GM12892 (cell line): ENCODE measurements at places on chromosomes 4 and X.

GRCh38 chrX:115178473-115178872, 10.7 kb upstream of the RBMXL3 start:
- no peak for DNase-seq

GRCh38 chr4:102319594-102319993, 25.7 kb downstream of the SLC39A8 start:
- no peak for DNase-seq

GRCh38 chr4:48804584-48805301, 24.7 kb upstream of the FRYL start:
- no peak for DNase-seq

GRCh38 chr4:26141911-26142638, 178.7 kb upstream of the RBPJ start:
- DNase-seq: no peak

- DNase-seq: no peak
Measured at GRCh38 chrX:68203646-68204045, 229.6 kb downstream of the OPHN1 start.

DNA sequence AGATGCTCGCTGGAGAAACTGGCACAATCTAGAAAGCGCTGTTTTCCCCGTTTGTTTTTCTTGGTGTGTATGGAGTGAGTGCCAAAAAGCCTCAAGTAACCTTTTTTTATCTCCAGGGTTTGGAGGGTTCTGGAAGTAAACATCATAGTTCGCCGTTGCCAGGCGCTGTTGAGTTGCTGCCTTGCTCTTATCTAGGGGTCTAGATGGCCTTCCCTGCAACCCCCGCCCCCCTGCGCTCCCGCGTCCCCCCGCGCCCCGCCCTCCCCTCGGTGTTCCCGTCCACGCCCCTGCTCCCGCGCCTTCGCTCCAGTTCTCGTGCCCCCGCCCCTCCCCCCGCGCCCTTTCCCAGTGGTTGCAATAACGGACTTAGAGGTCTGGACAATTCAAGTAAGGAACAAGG, 555 bp upstream of the GCNA start:
- no peak for DNase-seq

- DNase-seq: no peak
Measured at GRCh38 chr4:86283371-86283770, 76.5 kb downstream of the MAPK10 start.

GRCh38 chr4:145881576-145881975, 57.0 kb downstream of the ZNF827 start:
- no peak for DNase-seq

DNA sequence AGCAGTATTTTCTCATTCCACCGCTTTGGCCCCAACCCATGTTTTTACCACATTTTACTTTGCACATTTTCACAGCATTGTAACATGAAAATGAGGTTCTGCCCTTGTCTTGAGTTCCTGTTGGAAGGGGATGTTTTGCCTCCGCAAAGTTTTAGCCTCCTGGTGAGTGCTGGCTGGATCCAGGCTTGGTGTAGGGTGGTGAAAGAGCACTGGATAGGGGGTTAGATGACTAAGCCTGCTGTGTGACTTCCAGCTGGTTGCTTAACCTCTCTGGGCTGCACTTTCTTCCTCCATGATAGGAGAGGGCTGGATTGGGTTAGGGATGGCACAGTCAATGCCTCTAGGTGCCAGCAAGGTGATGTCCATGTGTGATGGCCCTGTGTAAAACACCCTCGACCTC, 28.9 kb downstream of the CYTL1 start:
- DNase-seq: no peak

DNA sequence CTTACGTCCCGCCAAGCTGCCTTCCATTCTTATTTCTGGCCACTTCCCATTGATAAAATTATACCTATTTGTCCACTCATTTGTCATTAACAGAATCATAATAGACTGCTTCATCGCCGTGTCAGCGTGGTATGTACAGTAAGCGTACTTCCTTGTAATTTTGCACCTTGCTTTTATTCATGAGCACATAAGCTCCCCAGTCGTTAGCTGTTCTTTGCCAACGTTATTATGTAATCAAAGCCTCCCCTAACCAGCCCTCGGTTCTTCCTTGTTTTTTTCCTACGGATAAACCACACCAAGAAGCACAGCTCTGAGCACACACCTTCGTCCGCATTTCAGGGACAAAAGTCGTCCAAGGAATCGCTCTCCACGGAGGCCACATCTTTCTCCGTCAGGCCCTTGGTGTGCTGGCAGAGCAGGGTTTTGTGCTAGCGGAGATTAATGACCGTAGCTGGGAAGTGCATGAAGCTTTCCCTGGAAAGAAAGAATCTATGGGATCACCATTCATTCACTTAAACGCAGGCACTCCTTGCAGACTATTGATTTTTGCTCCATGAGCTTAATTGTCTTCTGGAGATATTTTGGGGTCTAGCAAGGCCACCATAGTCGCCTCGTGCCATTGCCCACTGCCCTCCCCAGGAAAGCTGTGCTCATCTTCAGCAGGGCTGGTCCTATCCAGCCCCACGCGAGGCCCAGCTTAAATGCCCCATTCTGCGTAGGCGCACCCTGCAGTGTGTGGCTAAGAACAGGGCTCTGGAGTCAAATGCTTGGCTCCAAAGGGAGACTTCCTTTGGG, 200.9 kb upstream of the PSAPL1 start:
- DNase-seq: no peak

DNA sequence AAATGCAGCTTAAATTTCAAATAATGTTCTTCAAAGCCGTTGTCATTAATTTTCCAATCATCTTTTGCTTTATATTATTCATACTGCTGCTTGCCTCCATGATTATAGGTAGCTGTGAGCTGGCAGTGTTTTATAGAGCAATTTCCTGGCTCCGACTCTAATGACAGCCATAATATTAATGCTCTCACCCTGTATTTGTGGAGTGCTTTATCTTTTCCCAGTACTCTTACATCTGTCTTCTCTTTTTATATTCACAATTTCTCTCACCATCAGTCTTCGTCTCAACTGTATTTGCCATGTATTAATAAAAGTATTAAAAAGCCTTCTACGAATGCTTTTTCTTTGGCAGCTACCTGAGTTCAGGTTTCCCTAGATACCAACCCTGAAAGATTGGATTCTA, 21.0 kb downstream of the ATXN3L start:
- no peak for DNase-seq

- DNase-seq: no peak
Measured at GRCh38 chr4:111128327-111128726, 505.4 kb upstream of the PITX2 start.

DNA sequence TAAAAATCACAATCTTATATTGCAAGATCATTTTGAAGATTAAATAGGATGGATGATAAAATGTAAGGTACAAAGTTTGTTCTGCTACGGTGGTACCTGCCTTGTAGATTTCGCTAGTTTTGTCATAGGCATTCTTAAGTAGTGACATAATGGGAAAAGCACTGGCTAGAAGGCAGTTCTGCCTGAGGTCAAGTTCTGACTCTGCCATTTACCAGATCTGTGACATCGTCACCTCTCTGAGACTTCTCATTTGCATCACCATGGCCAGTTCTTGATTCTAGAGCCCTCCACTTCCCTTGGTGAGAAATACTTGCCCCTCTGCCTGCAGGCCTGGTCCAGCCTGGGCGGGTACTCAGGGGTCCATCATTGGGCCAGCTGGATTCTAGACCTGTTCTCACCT, 85.2 kb downstream of the HS3ST1 start:
- DNase-seq: no peak

GRCh38 chr4:139934708-139935195, 219.2 kb downstream of the MAML3 start:
- no peak for DNase-seq

GRCh38 chrX:41695426-41695825, 6.7 kb downstream of the GPR34 start:
- DNase-seq: no peak

- DNase-seq: no peak
Measured at GRCh38 chr4:113052379-113052951, 3.0 kb downstream of the ANK2 start.

DNA sequence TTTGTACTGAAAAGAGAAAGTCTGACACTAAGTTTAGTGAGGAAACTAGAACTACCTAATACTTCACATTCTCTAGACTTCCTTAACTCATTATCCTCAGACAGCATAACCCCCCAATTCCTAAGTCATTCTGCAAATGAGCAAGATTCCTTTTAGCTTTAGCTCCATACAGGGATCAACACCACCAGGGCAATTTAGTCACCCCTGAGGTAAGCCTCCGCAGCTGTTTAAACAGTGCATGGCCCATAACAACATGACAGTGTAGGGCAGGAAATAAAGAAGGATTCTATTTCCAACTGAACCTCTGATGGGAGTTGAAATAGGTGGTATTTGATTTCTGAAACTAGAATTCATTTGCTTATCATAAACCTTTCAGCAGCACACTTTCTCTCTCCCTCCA, 112.8 kb upstream of the DKK2 start:
- no peak for DNase-seq

DNA sequence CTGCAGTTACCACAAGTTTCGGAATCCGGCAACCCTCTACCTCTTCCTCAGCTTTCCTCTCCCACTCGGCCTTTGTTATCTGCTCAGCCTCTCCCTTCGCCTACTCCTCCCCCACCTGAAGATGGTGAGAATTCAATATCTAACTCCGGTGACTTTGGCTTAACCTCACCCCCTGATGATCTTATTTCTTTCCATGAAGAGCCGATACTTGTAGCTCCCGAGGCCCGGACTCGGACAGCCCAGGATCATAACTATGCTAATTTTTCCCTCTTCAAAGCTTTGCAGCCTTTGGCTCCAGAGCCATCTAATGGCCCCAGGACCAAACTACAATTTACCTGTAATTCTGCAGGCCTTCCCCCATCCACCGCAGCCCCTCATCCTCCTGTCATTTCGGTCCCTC, 32.0 kb upstream of the MGST2 start:
- DNase-seq: no peak

GRCh38 chr4:85508654-85509053, 33.7 kb downstream of the ARHGAP24 start:
- DNase-seq: no peak

DNA sequence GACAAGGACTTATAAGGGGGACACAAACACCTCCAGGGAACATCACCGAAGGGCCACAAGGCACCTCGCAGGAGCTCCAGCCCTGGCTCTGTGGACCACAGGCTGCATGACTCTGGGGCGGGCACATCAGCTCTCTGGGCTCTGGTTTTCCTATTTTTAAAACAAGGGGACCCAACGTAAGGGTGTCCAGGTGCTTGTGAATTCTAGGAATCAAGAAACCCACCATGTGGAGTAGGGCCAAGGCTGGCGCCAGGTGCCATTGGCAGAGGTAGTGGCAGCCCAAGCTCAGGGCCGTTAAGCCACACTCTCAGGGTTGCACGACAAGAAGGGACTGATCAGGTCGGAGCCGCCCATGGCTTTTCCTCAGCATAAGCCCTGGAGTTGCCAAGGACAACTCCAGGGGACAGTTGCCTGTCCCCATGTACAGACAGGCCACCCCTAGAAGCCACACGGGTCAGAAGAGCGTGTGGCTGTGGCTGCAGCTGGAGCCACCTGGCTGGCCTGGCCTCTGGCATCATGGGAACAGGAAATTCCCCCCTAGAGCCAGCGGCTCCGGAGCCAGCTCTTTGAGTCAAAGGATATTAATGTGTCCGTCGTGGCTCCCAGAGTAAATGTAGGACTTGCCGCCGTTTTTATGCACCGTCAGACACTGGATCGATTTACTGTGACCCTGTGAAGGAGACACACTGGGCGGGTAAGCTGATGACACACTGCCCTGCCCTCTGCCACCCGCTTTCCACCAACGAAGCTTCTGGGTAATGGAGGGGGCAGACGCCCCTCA, 32.5 kb downstream of the WDR1 start:
- DNase-seq: peak; percentile 8

GRCh38 chr4:142811034-142811433, 35.1 kb downstream of the INPP4B start:
- DNase-seq: no peak

DNA sequence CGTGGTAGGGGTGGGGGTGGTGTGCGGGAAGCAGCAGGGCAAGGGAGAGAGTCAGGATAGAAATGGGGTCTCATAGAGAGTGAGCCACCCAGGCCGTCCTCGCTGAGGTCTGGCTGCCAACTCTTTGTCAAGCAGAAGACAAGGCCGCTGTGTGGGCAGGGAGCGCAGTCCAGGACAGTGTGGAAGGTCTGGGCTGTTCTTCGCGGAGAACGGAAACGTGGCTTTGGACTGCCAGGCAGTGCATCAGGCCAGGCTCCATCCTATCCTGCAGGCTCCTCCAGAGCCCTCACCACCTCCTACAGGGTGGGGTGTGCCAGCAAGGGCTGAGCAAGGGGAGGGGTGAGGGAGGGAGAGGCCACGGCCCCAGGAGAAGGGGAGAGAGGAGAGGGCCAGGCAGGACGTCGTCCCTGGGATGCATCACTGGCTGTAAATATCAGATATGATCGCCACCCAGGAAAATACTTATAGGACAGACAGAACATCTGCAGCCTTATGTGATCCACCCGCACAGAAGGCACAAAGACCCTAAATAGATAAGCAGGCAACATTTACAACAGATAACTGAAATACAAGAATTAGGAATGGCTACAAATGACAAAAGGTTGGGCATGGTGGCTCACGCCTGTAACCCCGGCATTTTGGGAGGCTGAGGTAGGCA, 85.3 kb downstream of the ABLIM2 start:
- DNase-seq: no peak

GRCh38 chrX:1453395-1453783, 680 bp upstream of the ASMTL start:
- no peak for DNase-seq

- no peak for DNase-seq
Measured at GRCh38 chr4:80336582-80336981, 1.1 kb downstream of the CFAP299 start.

- no peak for DNase-seq
Measured at GRCh38 chrX:54964766-54965497, 29.1 kb downstream of the PFKFB1 start.

GRCh38 chr4:89674876-89675459, 162.0 kb downstream of the SNCA start:
- DNase-seq: no peak

DNA sequence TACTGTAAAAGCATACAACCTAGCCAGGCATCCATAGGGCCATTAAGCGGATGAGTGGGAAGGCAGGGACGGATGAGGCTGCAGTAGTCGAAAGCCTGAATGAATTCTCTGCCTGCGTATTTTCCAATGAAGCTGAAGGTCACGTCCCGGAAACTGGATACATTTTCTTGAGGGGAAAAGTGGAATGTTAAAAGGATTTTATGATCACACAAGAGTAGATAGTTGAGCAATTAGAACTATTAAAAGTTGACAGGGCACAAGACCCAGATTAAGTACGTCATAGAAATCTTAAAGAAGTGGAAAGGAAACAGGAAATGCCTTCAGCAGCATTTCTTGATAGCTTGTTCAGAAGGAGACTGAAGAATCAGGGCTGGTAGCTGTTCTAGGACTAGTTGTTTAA, 98.3 kb upstream of the CXXC4 start:
- DNase-seq: no peak

DNA sequence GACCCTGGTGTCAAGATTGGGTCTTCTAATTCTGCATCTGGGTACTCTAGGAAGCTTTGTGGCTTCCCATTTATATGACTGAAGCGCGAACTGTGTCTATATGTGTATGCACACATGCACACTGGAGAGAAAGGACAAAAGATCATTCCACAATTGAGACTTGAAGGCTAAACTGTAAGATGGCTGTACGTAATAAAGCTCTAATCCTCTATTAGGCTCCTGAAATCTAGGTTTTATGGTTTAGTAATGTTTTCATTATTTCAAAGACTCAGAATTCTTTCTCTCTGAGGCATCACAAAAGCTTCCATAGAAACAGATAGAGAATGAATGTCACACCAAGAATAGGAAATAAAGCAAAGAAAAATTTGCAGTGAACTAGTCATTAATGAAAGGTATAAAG, 320.7 kb upstream of the FTHL17 start:
- DNase-seq: no peak
